ENCODE measurements at places on chromosomes 13 and 19. TPM values are rescaled to one million over a fixed set of nuclear protein-coding genes. Genes with fewer than 3 reads are reported as not detected.

The CAMSAP3 gene
- total RNA-seq = 2.6 TPM

The ATP12A gene
- 0.03 TPM for total RNA-seq

The RAB20 gene
- 1.7 TPM for total RNA-seq

The ELSPBP1 gene
- not detected for total RNA-seq

The GRWD1 gene
- 55.4 TPM for total RNA-seq

The KCNRG gene
- total RNA-seq = 2.6 TPM

The CEACAM16 gene
- total RNA-seq = not detected

The CPB2 gene
- total RNA-seq = not detected

The NR1H2 gene
- 97.3 TPM for total RNA-seq

The ZNF491 gene
- total RNA-seq = not detected

The DIRAS1 gene
- total RNA-seq = 14.9 TPM

The WASF3 gene
- 4.0 TPM for total RNA-seq

The LGALS16 gene
- total RNA-seq = not detected

The CAPS gene
- total RNA-seq = 15.0 TPM

The SMIM44 gene
- not detected for total RNA-seq

The ZNF433 gene
- total RNA-seq = 7.2 TPM

The SSC5D gene
- 1.1 TPM for total RNA-seq

The ZNF525 gene
- 2.8 TPM for total RNA-seq

The ZNF112 gene
- total RNA-seq = 9.5 TPM

The ZNF221 gene
- total RNA-seq = 5.8 TPM

The ZNF235 gene
- 4.2 TPM for total RNA-seq

The EID2B gene
- total RNA-seq = 15.8 TPM

The KLK2 gene
- total RNA-seq = not detected

The BCL2L12 gene
- total RNA-seq = 21.8 TPM

The ZNF615 gene
- 9.3 TPM for total RNA-seq

The ZNF681 gene
- 0.19 TPM for total RNA-seq

The LHB gene
- total RNA-seq = not detected

The SLC17A7 gene
- not detected for total RNA-seq

The BAX gene
- total RNA-seq = 40.6 TPM

The CD209 gene
- total RNA-seq = not detected

The KRTDAP gene
- total RNA-seq = not detected

The ZNF560 gene
- total RNA-seq = not detected

The KLHL26 gene
- 2.5 TPM for total RNA-seq

The MBD3L3 gene
- total RNA-seq = not detected

The MBD3L2 gene
- total RNA-seq = not detected

The ZNF730 gene
- 2.5 TPM for total RNA-seq

The IL17D gene
- total RNA-seq = 2.2 TPM

The ZNF563 gene
- total RNA-seq = not detected

The RASAL3 gene
- total RNA-seq = not detected

The ZNF256 gene
- total RNA-seq = 3.1 TPM

The SELENOV gene
- not detected for total RNA-seq

The IQCN gene
- total RNA-seq = 0.69 TPM

The KLK4 gene
- total RNA-seq = not detected

The ARL11 gene
- total RNA-seq = not detected

The CCDC194 gene
- total RNA-seq = not detected

The CYP2A6 gene
- total RNA-seq = not detected

The POLR2E gene
- total RNA-seq = 318 TPM

The UFM1 gene
- total RNA-seq = 64.9 TPM

The GPR18 gene
- not detected for total RNA-seq

The ASF1B gene
- 78.9 TPM for total RNA-seq
